ENCODE measurements at places on chromosomes 3 and 15.

DNA sequence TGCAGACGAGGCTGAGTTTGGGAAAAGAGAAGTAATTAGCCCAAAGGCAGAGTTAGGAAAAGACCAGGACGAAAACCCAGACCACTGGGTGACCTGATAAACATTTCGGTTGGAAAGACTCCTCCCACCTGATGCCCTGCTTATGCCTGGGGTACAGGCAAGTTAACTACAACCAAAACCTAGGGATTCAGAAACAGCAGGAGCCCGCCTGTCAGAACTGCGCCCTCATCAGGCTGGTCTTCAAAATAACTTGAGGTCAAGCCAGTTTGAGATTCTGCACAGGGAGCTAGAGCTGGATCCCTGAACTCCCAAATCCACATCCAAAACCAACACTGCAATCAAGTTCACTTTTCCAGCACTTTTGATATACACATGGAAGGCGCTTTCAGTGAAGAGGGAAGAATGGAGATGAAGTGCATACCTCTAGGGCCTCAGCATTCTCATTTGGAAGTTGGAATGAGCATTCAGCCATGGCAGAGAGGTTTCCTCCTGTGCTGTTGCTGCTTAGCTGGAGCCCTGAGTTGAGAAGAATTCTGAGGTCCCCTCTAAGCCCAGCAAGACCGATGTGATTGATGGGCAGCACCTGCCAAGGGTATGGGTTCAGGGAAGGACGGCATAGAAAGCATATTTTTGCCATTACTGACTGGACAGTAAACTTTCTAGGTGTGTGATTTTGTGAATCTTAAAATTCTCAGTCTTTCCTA, 11.6 kb downstream of the TSEN2 start:
- no peak overlapping the region for H3K27ac ChIP-seq
- peaks cover 17% of the 10 kb centered on the region for H3K36me3 ChIP-seq
- H3K27me3 ChIP-seq = no peaks in the 10 kb centered on the region
- H3K4me1 ChIP-seq = no peaks in the 10 kb centered on the region
- no peak for DNase-seq

DNA sequence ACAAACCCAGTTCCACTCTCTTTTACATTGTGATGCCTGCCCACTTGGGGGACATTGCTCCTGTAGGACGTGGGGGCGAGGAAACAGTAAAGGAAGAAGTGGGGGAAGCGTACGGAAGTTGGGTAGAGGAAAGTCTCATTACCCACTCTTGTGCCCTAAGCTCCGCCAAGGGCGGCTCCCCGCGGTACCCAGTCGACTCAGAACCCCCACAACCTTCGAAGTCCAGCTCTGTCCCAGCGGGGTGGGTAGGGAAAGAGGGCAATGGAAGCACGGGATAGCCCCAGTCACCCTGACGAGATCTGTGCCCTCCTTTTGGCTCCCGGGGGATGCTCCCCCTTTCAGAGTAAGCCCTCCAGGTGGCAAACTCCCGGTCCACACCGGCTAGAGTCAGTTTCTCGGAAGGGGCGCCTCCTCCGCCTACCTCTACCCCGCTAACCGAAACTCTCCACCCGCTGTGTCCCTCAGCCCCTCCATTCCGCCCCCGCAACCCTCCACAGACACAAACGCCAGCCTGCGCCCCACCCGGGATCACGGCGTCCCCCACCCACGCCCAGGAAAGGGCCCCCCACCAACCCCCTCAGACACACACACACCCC, 527 bp downstream of the CSNK1G1 start:
- H3K36me3 ChIP-seq = peaks cover 2% of the 10 kb centered on the region
- H3K27ac ChIP-seq = peak overlapping the region; percentile 88
- peaks cover 19% of the 10 kb centered on the region for H3K4me1 ChIP-seq
- H3K27me3 ChIP-seq = no peaks in the 10 kb centered on the region
- no peak for DNase-seq

DNA sequence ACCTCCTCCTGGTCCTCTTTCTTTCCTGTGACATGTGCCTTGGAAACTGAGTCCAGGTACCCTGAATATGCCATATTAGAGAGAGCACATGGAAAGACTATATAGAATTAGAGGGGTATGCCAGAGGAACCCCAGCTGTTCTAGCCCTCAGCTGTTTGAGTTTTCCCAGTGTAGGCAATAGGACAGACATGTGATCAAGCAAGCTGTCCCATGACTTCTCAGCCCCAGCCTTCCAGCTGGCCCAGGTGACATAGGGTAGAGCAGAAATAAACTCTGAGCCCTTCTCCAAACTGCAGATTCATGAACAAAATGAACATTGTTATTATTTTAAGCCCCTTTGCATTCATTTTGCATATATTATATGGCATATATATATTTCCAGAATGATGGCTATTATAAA, 118.7 kb downstream of the PPM1L start:
- no peak overlapping the region for H3K4me3 ChIP-seq
- no peaks in the 10 kb centered on the region for H3K4me1 ChIP-seq
- H3K27me3 ChIP-seq = peaks cover 6% of the 10 kb centered on the region
- H3K27ac ChIP-seq = no peak overlapping the region
- no peaks in the 10 kb centered on the region for H3K36me3 ChIP-seq

DNA sequence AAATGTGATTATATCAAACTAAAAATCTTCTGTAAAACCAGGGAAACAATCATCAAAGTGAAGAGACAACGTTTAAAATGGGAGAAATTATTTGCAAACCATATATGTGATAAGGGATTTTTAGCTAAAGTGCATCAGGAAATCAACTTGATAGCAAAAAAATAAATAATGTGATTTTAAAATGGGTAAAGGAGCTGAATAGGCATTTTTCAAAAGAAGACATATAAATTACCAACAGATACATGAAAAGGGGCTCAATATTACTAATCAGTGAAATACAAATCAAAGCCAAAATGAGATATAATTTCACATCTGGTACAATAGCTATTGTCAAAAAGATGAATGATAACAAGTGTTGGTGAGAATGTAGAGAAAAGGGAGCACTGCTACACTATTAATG, 537.6 kb upstream of the NAALADL2 start:
- no peak for DNase-seq
- no peaks in the 10 kb centered on the region for H3K27me3 ChIP-seq
- H3K36me3 ChIP-seq = no peaks in the 10 kb centered on the region

DNA sequence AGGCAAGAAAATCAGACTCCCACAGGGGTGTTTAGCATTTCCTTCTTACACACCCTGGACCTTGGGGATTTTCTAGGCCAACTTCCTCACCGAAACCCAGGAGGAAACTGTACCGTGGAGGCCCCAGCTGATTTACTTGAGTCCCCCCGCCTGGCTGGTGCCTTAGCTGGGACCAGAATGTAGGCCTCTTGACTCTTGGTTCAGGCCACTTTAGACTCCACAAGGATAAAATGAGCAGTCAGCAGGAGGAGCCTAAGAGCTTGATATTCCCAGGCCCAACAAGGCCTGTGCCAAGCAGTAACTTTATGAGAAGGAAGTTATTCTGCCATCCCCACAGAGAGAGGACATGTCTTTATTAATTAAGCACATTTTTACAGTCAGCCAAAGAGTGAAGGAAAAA, 4.6 kb upstream of the APBA2 start:
- no peak overlapping the region for H3K27ac ChIP-seq
- no peaks in the 10 kb centered on the region for H3K36me3 ChIP-seq
- no peaks in the 10 kb centered on the region for H3K4me1 ChIP-seq

DNA sequence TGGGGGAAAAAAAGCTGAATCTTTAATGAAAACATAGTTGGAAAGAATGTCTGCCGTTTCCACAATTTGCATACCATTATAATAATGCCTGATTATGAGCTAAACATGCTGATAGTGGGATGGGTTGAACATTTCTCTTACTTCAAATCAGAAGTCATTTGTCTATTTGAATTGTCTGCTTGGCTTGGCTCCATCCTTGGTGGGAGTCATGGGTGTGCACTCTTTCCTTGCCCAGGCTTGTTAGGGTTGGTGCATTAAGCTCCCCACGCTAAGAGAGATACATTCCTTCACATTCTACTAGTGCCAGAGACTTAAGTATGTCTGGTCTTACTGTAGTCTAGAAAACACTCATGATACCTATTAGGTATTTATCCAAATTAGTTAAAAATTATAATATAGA, 121.4 kb upstream of the RARB start:
- no peaks in the 10 kb centered on the region for H3K27me3 ChIP-seq
- H3K36me3 ChIP-seq = no peaks in the 10 kb centered on the region
- no peak overlapping the region for H3K27ac ChIP-seq

- H3K4me3 ChIP-seq = no peak overlapping the region
- H3K27me3 ChIP-seq = peaks cover 55% of the 10 kb centered on the region
- no peak for DNase-seq
- no peaks in the 10 kb centered on the region for H3K4me1 ChIP-seq
- H3K27ac ChIP-seq = no peak overlapping the region
- no peaks in the 10 kb centered on the region for H3K36me3 ChIP-seq
Observed at GRCh38 chr3:127307112-127307835, 19.4 kb upstream of the PRR20G start.

DNA sequence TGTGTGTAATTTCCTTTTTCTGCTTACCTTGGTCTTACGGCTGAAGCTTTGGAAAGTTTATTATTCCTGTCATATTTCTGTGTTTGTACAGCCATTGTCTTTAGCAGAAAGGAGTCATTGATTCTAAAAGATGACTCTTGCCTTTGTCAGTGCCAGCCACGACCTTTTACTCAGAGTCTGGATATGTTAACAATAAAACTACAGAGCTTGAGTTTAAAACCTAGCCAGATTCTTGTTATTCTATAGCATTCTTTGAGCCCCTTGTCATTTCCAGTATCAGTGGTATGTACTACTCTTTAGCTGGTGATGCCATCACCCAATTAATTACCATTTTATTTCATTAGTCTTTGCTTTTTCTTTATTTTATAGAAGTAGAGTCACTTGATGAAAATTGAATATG, 142.4 kb downstream of the TCF12 start:
- peaks cover 32% of the 10 kb centered on the region for H3K4me1 ChIP-seq
- H3K4me3 ChIP-seq = no peak overlapping the region
- no peaks in the 10 kb centered on the region for H3K27me3 ChIP-seq
- no peak overlapping the region for H3K27ac ChIP-seq

DNA sequence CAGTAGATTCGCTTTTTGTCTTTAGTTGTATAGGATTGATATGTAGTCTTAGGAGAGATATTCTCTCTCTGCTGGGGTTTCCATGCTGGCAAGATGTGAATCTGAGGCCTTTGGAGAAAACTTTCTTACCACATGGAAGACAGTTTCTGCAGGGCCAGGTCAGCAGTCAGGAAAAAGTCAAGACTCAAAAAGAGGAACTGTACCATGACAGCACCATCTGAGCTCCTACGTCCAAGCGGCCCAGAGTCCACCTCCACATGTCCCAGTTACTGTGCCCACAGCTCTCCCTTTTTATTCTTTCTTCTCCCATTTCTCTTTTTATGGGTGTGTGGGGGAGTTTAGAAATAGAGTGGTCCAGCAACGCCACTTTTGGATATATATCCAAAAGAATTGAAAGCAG, 172.0 kb downstream of the MTHFS start:
- peaks cover 63% of the 10 kb centered on the region for H3K27me3 ChIP-seq
- H3K27ac ChIP-seq = no peak overlapping the region
- DNase-seq = no peak
- no peak overlapping the region for H3K4me3 ChIP-seq
- H3K36me3 ChIP-seq = no peaks in the 10 kb centered on the region
